ENCODE measurements at places on chromosomes 1 and 21. TPM values are rescaled to one million over a fixed set of nuclear protein-coding genes. Genes with fewer than 3 reads are reported as not detected.

- no peak for DNase-seq
Measured at GRCh38 chr1:14959059-14959694, 194.4 kb upstream of the TMEM51 start.

DNA sequence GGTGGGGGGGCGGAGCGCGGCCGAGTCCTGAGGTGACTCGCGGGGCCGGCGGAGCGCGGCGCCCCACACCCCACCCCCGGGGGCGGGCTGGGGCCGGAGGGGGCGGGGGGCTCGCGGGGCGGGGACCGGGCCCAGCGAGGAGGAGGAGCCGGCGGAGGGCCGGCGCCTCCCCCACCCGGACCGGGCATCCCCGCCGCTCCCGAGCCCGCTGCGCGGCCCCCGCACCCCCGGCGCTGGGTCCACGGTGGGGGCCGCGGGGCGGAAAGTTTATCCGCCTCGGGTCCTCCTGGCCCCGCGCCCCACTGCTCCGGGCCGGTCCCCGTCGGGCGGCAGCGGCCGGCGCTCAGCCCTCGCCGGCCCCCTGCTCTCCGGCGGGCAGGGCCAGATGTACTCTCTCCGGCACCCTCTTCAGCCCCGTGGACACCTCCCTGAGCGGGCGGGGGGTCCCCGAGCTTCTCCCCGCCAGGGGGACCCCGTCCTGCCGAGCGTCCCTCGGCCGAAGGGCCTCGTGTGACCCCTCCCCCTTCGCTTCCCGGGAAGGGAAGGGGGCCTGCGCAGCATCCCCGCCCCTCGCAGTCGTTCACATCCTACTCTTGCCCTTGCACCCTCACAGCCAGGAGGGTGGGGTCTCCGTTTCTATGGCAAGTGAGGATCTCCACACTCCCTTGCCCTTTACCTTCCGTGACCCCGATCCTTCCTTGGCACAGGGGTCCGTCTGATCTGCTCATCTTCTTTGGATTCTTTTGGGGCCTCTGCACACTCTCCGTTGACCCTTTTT, 663 bp downstream of the CAMTA1 start:
- peak; percentile 49 for DNase-seq

- DNase-seq: no peak
Measured at GRCh38 chr21:34545079-34545884, 33.3 kb upstream of the KCNE1 start.

DNA sequence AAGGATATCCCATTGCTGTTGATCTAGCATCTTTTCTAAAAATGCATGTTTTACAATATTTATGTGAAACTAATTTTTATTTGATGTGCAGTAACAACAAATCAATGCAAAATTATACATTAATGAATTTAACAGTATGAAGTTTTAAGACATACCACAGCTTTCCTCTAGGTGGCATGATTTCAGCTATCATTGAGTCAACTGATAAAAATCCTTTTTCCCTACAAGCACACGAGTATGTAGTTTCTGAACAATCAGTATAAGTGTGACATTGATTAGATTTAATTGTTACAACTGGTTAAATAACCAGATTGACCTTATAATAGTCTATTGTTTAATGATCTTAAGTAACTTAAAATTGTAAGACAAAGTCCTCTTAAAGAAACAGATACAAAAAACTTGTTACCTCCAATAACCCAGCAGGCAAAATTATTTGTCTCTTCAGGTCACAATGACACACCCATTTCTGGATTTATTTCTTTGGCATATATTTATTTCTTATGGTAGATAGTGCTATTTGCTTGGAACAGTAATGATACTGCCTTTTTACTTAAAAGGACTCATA, 5.8 kb upstream of the TGFB2 start:
- no peak for DNase-seq

DNA sequence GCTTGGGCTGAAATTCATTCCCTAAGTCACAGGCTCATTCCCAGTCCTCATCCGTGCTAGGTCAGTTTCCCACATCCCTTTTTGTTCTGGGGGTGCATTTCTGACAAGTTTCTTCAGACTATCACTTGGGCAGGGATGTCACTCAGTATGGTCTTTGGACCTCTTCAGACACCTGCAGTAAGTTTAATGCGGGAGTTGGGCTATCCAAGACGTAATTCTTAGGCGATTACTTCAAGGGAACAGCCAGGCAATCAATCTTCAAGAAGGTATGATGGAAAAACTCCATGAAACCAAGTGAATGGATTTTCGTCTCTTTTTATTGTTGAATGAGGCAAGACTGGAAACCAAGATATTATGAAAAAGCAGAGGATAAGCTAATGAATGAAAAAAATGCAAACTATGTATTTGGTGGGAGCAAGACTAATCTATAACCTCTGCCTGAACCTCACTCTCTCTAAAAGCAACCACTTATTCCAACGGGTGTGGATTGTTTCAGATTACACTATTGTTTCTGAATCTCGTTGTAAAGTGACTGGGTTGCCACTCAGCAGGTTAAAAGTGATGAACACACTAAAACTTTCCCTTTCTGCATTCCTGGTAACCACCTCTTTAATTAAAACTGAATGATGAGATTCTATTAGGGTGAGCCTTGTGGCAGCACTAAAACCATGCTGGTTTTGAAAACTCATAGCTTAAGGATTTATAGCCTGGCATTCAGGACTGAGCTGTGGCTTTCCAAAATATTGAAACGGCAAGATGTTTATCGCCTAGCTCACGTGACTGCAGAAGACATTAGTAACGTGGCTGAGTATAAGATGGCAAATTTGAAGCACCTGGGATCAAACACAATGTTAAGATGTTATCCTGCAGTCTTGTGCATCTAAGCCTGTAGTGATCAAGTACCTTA, 1.1 kb downstream of the RASAL2 start:
- DNase-seq: no peak

DNA sequence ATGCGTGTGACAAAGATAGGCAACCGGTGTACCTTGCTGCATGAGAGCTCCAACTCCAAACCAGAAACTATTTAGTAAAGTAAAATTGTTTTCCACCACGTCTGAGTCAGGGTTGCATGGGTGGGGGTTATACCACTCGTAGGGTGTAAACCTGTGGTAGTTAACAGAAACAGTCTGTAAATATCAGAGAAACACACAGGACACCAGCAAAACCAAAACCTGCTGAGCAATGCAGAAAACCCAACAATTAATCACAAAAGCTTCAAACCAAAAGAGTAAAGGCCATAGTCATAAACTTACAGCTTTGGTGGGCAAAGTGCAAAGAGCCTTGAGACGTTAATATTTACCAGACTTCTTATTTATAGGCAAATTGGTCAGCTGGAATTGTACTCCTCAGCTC, 282.7 kb downstream of the BACH1 start:
- no peak for DNase-seq

DNA sequence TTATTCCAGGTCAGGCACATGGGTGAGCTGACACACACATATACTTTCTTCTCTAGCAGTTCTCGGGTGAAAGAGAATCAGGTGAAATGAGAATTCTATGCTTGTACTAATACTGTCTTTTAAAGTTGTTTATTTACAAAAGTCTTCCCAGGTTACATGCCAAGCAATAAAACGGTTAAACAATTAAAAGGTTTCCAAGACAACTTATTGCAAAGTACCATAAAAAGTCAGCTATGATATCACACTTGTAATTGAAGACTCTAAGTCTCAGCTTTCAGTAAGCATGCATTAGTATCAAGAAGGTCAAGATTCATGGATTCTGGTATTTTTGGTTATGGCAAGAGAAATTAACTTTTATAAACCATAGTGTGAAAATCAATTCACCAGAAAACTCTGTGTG, 171.4 kb downstream of the PDE4B start:
- DNase-seq: no peak

DNA sequence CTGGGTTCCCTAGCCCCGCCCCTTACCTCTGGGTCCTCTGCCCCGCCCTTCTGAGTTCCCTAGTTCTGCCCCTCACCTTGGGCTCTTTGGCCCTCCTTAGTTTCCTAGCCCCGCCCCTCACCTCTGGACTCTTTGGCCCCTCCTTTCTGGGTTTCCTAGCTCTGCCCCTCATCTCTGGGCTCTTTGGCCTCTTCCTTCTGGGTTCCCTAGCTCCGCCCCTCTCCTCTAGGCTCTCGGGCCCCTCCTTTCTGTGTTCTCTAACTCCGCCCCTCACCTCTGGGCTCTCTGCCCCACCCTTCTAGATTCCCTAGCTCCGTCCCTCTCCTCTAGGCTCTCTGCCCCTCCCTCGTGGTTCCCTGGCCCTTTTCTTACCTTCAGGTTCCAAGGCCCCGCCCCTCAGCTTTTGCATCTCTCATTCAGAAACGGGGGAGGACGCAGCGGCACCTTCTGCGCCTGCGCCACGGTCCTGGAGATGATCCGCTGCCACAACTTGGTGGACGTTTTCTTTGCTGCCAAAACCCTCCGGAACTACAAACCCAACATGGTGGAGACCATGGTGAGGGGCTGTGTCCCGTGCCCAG, 88.5 kb downstream of the PTPRU start:
- DNase-seq: no peak

GRCh38 chr1:29574871-29575270, 338.5 kb downstream of the PTPRU start:
- DNase-seq: no peak

GRCh38 chr1:1605034-1605591, 5.2 kb upstream of the FNDC10 start:
- DNase-seq: no peak

GRCh38 chr1:207868251-207868773, 42.6 kb downstream of the CD34 start:
- peak; percentile 29 for DNase-seq

DNA sequence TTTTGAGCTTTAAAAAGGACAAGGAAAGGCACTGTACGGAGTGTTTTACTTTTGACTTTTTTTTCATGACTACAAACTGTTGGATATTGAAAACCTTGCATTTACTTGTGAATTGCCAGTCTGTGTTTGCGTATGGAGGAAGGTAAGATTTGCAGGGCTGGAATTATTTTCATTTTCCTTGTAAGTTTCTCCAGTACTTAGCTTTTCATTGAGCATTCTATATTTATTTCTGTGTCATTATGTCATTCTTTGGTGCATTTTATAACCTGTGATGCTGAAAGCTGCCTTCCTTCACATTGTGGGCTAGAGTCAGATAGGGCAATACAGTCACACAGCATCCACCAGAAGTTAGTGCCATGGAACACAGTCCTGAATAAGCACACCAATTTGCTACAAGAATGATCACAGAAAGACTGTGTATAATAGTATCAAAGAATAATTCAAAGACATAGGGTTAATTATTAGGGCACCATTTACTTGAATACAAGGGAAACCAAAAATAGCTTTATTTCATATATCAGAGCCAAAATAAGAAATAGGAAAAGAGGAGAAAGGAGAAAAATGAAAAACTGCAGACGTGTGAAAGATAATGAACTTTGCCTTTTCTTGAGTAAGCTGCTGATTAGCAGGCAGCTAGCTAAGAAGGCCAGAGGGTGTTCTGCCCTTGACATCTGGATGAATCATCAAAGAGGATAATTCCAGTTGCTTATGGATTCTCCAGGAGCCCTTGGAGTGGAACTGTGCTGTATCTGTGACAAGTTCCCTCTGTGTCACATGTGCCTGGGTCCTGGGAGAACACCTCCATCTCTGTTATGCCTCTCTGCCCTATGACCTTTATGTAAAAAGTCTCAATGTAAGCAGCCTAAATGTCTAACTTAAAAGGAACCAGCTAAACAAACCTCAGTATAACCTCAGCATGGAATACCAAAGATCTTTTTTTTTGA, 8.0 kb upstream of the FAM20B start:
- DNase-seq: no peak

DNA sequence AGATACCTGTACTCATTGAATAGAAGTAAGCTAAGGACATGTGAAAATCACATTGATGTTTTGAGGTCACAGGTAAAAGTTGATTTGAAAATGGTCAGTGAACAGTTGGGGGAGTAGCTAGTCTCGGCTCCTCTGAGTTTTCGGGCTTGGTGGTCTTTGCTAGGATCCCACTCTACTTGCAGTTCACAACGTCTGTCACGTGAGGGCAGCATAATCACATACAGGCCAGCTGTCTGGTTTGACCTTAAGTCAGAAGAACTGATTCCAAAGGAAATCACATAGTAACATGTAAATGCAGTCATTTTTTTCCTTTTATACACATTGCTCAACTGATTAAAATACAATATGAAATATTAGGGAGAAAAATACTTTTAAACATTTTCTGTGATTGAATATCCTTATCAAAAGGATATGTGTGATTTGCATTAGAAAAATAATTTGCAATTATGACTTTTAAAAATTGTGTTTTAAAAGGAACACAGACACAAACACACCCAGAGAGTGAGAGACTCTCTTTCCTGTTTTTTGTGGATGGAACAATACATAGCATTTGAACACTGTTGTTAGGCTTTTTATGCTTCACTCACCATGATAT, 21.8 kb upstream of the PDC start:
- DNase-seq: peak; percentile 33

DNA sequence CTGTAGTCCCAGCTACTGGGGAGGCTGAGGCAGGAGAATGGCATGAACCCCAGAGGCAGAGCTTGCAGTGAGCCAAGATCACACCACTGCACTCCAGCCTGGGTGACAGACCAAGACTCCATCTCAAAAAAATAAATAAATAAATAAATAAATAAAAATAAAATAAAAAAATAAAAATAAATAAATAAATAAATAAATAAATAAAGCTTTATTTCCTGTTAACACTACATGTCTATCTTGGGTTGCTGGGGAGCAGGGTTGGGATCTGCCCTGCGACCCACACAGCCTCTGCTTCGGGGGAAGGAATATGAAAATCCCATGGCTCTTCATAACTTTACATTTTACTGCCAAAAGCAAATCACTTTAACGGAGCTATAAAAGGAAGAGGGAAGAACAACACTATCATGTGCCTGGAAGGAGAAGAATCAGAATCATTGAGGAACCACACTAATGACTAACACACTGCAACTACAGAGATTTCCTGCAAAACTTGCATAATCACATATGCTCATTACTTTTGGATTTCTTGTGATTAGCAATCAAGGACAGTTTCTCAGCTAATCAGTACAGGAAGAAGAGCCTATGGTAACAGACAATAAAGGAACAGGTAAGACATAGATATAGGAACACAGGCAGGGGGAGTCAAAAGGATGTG, 72.8 kb upstream of the CD55 start:
- DNase-seq: no peak

- no peak for DNase-seq
Measured at GRCh38 chr1:221778535-221779142, 36.8 kb upstream of the DUSP10 start.

The BMP8B gene
- 0.33 TPM for total RNA-seq

The A3GALT2 gene
- not detected for total RNA-seq

The KAZN gene
- 2.2 TPM for total RNA-seq

The MAN1C1 gene
- total RNA-seq: 18.0 TPM

The KIF17 gene
- total RNA-seq: 4.6 TPM

The TPRG1L gene
- 54.0 TPM for total RNA-seq

The UTS2 gene
- total RNA-seq: not detected

The EXTL1 gene
- total RNA-seq: 11.3 TPM

The TRAF3IP3 gene
- total RNA-seq: 1.2 TPM

The FGGY gene
- 31.2 TPM for total RNA-seq

The SPRR2G gene
- not detected for total RNA-seq

The GCSAML gene
- total RNA-seq: 0.19 TPM
